PC-9 (cell line): ENCODE measurements at places on chromosomes 11 and 22. TPM values are rescaled to one million over a fixed set of nuclear protein-coding genes. Genes with fewer than 3 reads are reported as not detected.

DNA sequence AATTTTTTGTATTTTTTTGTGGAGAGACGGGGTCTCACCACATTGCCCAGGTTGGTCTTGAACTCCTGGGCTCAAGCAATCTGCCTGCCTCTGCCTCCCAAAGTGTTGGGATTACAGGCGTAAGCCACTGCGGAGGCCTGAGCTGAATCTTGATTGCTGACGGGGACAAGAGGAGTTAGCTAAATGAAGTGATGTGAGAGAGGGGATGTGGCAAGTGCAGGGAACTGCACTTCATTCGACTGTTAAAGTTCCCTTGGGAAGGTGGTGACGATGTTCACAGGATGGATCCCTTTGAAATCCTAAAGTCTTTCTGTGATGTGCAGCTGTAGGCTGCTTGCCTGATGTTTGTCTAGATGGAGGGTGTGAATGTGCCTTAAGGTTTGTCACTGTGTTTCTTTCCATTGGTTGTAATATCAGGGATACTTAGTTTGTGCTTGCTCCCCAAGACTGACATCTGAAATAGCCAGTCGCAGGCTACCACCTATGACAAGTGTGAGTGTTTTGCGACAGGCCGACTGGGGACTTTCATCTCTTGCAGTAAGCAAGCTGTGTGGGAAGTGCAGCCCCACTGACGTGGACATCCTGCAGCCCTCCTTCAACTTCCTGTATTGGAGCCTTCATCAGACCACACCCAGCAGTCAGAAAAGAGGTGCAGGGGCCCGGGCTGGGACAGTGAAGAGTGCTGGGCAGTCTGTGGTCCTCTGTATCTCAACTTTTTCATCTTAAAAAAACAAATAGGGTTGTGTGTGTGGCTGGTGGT is 19.6 kb upstream of the CCDC134 start:
- no peak for DNase-seq

- no peak for DNase-seq
Measured at GRCh38 chr22:24440270-24440717, 12.9 kb downstream of the ADORA2A start.

DNA sequence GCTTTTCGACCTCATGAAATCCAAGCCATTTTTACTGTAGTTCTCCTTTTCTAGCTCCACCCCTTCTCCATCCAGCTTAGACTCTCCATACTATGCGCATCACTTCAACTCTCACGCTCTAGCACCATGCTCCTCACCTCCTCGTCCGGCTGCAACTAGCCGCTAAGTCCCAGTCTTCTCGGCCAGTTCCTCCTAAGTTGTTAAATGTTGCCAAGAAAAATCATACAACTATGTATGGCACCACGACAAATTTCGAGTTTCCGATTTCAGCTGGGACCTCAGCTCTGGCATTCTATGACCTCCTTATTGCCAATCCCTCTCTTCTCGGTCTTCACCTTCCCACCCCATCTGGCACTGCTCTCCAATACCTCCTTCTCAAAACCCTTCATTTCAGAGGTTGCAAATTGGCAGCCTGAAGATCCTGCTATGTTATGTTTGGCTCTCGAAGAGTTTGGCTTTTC is 1.0 kb downstream of the ZNF70 start:
- DNase-seq: no peak

DNA sequence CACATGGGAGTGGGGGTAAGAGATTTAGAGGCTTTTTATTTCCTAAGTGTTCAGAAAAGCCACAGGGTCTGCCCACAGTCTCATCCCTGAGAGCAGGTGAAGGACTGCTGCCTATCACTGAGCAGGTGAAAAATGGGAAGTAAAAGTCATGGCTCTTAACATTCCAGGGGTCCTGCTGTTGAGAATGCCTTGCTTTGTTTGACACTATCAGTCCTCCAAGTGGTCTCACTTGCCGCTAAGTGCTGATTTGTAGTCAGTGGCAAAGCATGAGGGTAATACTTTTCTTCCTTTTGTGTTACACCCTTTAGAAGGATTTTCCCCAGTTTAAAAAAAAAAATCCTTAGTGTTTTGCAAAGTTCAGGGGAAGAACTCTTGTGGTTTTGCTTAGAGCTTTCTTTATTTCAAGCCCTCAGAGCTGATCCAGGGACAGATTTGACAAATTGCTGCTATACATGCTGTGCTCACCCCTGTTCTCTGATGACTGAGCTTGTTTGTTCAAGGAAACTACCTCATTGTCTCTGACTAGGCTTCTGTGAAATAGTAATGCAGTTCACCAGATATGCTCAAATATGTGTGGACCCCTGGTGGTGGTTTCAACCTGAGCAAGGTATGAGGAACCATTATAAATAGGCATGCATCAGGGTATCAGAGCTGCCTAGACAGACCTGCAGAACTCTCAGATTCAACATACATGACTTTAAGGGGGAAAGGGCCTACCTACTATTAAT is 141.0 kb downstream of the ARHGAP42 start:
- DNase-seq: peak; percentile 46

DNA sequence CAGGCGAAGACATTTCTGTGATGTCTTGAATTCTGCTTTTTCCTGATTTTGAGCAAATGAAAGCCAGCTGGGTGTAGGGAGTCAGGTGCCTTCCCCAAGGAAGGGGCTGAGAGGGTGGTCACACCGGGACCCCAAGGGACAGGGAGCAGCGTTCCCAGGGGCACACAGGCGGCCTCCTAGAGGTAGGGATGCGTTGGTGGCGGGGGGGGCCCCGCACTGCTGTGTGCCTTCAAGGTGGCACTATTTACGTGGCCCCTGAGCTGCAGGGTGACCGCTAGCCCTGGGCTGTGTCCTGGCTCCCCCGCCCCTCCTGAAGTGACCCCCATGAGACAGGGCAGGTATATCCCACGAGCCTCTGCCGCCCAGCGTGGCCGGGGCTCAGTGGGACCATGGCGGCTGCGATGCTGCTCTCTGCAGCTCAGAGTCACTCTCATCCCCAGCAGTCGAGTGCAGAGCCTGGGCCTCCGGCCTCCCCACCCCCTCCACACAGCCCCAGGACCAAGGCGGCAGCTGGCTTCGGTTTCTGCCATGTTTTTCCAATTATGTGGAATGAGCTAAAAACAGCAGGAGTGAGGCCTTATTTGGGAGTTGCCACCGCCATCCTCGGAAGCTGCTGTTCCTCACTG is 60.9 kb downstream of the LRP5 start:
- DNase-seq: no peak

GRCh38 chr11:71580057-71581003 is 2.3 kb downstream of the KRTAP5-11 start:
- DNase-seq: peak; percentile 63

DNA sequence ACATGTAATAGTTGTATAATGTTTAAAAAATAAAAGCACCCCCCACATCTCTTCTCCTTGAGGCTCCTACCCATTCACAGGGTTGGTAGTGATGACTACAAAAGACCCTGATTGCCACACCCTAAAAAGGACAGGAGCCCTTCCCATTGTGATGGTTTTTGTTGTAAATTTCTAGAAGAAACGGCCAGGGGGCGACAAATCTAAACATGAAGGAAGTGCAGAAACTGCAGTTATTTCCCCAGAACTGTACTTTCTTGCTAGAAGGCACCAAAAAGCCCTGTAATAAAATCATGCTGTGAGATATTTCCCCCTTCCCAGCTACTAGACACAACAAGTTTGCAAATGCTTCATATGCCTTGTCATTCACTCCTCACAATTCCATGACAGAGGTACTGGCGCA is 10.8 kb downstream of the PRR5L start:
- DNase-seq: no peak

DNA sequence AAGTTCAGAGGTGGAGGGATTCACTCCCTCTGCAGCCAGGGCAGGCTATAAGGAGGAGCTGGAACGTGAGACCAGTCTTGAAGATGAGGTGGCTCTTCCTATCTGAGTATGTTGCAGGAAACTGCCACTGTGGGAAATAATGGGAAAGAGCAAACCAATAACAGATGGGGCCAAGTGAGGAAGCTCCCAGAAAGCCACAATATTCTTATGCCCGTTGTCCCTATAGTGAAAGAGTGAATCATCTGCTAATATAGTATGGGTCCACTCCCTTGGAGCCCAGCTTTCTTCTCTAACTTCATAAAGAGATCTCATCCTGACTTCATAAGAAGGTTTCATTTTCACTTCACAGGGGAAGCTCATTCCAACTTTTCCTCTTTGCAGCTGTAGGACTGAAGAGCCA is 206.4 kb downstream of the BLID start:
- DNase-seq: no peak

- no peak for DNase-seq
Measured at GRCh38 chr11:122116591-122116990, 576 bp upstream of the BLID start.

- DNase-seq: no peak
Measured at GRCh38 chr11:128098781-128099180, 488.6 kb downstream of the ETS1 start.

GRCh38 chr11:67500484-67500821 is 4.7 kb downstream of the PITPNM1 start:
- no peak for DNase-seq

DNA sequence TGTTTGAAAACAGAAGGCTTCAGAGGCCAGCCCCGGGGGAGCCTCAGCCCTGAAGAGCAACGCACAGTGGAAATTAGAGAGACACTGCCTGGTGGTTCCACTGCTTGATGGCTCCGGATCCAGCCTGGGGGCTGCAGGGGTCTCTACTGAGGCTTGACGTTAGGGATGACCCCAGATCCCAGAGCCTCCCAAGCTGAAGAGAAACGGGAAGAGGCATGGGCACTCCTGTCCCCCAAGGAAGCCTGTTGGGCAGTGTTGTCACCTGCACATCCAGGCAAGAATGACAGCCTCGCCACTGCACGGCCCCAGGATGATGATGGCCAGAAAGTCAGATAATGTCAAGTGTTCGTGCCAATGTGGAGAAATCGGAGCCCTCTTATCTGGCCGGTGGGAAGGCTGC is 56.8 kb upstream of the FGF3 start:
- DNase-seq: no peak

- no peak for DNase-seq
Measured at GRCh38 chr11:1161410-1162137, 3.8 kb downstream of the MUC5AC start.

GRCh38 chr11:28759311-28759710 is 651.1 kb downstream of the METTL15 start:
- DNase-seq: peak; percentile 63

DNA sequence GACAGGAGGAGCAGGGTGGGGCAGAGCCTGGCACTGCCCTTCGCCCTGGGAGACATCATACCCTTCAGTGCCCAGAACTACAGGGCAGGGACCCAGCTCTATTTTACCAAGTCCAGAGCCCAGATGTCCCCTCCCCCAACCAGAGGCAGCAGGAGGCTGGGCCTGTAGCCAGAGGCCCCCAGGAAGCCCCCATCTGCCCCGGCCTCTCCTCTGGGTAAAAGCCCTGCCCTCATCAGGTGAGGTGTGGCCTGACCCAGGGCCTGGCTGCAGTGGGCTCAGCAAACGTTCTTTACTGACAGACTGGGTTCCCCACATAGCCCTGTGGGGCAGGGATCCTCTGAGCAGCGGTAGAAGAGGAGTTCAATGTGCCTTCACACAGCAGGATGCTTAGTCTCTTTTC is 51.8 kb upstream of the SLC22A12 start:
- no peak for DNase-seq

DNA sequence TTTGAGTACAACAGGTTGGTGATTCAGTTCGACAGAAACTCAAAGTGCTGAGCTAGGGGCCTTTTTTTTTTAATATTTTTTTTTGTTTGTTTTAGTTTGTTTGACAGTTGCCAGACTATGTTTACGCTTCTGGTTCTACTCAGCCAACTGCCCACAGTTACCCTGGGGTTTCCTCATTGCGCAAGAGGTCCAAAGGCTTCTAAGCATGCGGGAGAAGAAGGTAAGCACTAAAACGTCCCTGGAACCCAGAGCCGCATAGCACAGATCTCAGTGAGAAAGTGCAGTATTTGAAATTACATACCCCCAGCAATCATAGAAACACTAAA is 649 bp downstream of the PRRG4 start:
- DNase-seq: peak; percentile 83

GRCh38 chr11:1310318-1310687 is 871 bp upstream of the TOLLIP start:
- DNase-seq: no peak

DNA sequence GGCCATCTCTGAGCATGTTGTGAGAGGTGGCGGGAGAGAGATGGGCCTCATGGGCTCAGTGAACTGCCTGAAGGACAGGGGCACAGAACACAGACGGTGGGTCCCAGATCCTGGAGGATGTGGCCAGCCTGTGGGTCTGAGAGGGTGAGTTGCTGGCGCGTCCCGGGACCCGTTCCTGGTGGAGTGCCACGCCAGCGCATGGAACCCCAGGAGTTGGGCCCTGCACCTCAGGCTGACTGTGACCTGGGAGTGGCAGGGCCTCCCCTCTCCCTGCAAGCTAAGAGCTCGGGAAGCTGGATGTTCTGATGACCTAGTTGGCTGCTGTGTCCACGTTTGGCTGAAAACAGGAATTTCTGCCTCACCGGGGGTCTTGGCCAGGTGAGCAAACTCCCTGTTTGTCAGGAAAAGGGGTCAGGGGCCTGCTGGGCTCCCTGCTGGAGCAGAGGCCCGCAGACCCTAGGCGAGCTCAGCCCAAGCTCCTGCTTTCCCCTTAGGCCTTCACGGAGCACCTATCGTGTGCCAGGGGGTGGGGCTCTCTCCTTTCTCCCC is 15.0 kb downstream of the LRRC32 start:
- DNase-seq: no peak

DNA sequence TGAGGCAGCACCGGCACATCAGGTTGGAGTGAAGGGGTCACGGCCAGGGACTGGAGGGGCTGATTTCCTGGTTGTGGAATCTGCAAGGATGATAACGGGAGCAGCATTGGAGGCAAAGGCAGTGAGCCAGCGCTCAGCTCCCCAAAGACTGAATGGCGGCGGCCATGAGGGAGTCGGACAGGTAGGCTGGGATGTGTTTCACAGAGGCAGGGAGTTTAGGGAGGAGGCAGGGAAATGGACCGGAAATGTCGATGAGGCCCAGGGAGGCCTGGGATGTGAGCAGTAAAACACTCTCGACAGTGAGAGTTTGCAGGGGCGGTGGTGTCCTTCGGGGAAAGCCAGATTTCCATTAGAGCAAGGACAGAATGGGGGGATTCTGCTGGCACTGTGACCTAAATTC is 64.2 kb upstream of the EIF3D start:
- no peak for DNase-seq

GLYAT gene
- not detected in 2 replicates for total RNA-seq

OR8B2 gene
- total RNA-seq: not detected in 2 replicates

IGF2 gene
- total RNA-seq: 0.15 and 0.24 TPM in 2 replicates

THY1 gene
- not detected in 2 replicates for total RNA-seq

WBP2NL gene
- total RNA-seq: 7.1 and 12.2 TPM in 2 replicates

FSHB gene
- not detected in 2 replicates for total RNA-seq

ZPR1 gene
- 29.6 and 33.0 TPM in 2 replicates for total RNA-seq
